ENCODE measurements at places on chromosomes 7 and 10. TPM values are rescaled to one million over a fixed set of nuclear protein-coding genes. Genes with fewer than 3 reads are reported as not detected.

Gene SAP25
- 9.9 TPM for polyA plus RNA-seq

Gene IQUB
- polyA plus RNA-seq: 0.59 TPM

Gene CCDC126
- 6.6 TPM for polyA plus RNA-seq

Gene ANK3
- 38.2 TPM for polyA plus RNA-seq

Gene VSTM4
- 11.4 TPM for polyA plus RNA-seq

Gene NXPH1
- polyA plus RNA-seq: not detected

Gene SFTPA1
- 4.4 TPM for polyA plus RNA-seq

Gene OR9A2
- polyA plus RNA-seq: not detected

Gene CHRM2
- polyA plus RNA-seq: 0.38 TPM

Gene POU6F2
- 0.38 TPM for polyA plus RNA-seq

Gene CALN1
- not detected for polyA plus RNA-seq

Gene CREB5
- 2.6 TPM for polyA plus RNA-seq

Gene PLXDC2
- 27.7 TPM for polyA plus RNA-seq

Gene CCDC172
- polyA plus RNA-seq: not detected

Gene CCSER2
- polyA plus RNA-seq: 23.8 TPM

Gene DPP6
- not detected for polyA plus RNA-seq

Gene FFAR4
- not detected for polyA plus RNA-seq

Gene TMEM26
- 1.3 TPM for polyA plus RNA-seq

Gene TLL2
- not detected for polyA plus RNA-seq

Gene CTBP2
- polyA plus RNA-seq: 32.4 TPM

Gene SSC4D
- polyA plus RNA-seq: 0.13 TPM

Gene CUZD1
- polyA plus RNA-seq: 3.3 TPM

Gene PLAC9
- 166 TPM for polyA plus RNA-seq

Gene MBLAC1
- 1.4 TPM for polyA plus RNA-seq

Gene C10orf67
- polyA plus RNA-seq: not detected

Gene FAM25C
- polyA plus RNA-seq: not detected

Gene ZNF107
- polyA plus RNA-seq: 1.3 TPM

Gene EBLN1
- polyA plus RNA-seq: not detected

Gene CYP2C19
- polyA plus RNA-seq: 1.5 TPM

Gene TMEM196
- polyA plus RNA-seq: not detected
